ENCODE measurements at places on chromosomes 5 and 9.
A peak's percentile ranks its signal among the peaks of the same experiment; 100 is the strongest.

DNA sequence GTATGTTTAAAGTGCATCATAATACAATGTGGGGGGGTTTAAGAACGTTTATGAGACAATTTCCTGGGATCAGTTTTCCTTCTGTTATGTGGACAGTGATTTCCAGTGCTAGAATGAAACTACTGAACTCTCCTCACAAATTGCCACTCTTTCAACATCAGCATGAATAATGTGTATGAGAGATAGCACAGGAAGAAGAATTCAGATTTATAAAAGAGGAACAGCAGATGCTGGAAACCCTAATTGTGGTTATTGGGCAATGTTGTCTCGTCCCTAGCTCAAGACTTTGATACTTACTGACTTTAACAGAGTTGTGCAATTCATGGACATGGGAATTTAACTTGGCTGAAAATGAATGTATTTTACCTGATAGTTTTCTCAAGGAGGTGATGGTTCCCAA, 410.8 kb upstream of the MEF2C start:
- no peak for DNase-seq

- DNase-seq = no peak
These were observed 62.5 kb downstream of the FXN start for GRCh38 chr9:69097923-69098593.

DNA sequence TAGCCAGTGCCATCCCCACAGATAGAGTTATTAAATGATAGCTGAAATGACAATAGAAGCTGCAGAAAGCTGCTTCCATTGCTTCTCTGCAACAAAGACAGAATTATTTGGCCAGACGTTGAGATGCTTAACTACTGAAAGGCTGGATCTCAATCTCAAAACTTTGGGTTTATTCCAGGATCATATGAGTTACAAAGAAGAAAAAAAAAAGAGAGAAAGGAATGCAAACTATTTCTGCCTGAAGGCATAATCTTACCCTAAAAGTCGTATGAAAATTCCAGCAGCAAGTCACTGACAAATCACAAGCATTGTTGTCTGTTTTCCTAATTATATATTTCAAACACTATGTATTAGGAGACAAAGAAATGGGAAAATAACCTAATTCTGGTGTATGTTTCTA, 12.8 kb upstream of the TYRP1 start:
- no peak for DNase-seq

DNA sequence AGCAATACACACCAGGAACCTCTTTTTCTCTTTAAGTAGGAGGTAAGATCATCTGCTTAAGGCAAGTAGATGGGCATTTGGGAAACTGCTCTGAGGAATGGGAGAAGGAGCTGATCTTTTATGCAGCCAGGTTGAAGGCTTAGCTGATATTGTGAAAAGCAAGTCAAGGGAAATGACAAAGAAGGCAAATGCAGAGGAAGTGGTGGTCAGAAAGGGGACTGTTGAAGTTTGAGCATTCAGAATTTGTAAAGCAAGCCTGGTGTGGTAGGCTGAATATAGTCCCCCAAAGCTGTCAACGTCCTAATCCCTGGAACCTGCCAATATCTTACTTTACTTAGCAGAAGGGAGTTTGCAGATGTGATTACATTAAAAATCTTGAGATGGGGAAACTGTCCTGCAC, 128.9 kb downstream of the ADAMTS12 start:
- DNase-seq = no peak

DNA sequence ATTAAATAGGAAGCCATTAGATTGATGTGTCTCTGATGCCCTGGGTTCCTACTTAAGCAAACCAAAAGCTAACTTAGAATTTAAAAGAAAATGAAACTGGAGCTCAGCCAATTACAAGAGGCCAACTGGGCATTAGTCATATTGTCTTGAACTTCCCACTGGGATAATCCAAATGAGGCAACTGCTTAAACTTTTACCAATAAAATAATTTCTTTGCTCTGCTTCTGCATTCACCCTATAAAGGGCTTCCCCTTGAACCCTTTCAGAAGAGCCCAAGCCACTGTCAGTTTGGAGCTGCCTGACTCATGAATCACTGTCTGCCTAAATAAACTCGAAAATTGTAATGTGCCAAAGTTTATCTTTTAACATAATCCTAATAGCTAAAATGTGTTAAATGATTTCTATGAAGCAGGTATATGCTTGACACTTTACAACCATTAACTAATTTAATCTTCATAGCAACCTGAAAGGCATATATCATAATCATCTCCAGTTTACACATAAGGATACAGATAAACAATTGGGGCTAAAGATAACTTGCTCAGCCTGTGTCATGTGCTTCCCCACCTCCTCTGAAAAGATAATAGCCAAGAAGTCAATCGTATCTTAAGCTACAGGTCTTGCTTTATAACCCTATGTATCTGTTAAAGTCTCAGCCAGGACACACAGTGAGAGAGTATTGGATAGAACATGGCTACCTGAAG, 11.5 kb downstream of the GPR150 start:
- DNase-seq = peak; percentile 52
